ENCODE measurements at places on chromosomes 5 and 9. TPM values are rescaled to one million over a fixed set of nuclear protein-coding genes. Genes with fewer than 3 reads are reported as not detected.

DNA sequence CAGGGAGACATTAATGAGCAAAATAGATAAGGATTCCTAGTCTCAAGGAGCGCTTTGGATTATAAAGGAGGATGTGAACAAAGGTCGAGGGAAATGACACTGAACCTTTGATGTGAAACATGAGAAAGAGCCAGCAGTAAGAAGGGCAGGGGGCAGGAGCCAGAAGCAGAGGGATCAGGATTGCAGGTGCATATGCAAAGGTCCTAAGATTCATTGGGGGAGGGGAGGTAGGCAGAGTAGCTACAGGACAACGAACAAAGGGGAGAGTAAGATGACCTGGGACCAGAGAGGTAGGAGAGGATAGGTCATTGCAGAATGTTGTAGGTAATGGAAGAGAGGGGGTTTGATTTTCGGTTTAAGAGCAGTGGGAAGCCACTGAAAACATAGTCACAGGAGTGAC is 129.2 kb upstream of the TRPM3 start:
- no peak for DNase-seq

- no peak for DNase-seq
Observed at GRCh38 chr5:53422539-53422938, 57.9 kb upstream of the FST start.

DNA sequence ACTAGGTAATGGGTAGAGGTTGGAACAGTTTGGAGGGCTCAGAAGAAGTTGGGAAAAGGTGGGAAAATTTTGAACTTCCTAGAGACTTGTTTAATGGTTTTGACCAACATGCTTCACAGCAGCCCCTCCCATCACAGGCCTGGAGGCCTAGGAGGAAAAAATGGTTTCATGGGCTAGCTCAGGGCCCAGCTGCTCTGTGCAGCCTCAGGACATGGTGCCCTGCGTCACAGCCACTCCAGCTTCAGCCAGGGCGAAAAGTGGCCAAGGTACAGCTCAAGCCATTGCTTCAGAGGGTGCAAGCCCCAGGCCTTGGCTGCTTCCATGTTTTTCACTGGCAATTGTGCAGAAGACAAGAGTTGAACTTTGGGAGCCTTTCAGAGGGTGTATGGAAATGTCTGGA is 453.7 kb downstream of the LRRC70 start:
- DNase-seq = no peak

GRCh38 chr5:152136321-152136720 is 211.7 kb upstream of the GLRA1 start:
- DNase-seq = no peak

Gene BAAT
- 0.07 TPM for total RNA-seq
